B cell (primary cell): ENCODE measurements at places on chromosomes 1 and 21. TPM values are rescaled to one million over a fixed set of nuclear protein-coding genes. Genes with fewer than 3 reads are reported as not detected.
A peak's percentile ranks its signal among the peaks of the same experiment; 100 is the strongest.

Gene PROK1
- total RNA-seq, result not detected in 2 replicates

GRCh38 chr1:179883745-179884138, 1.7 kb downstream of the TOR1AIP1 start:
- DNase-seq, result peak; percentile 70

GRCh38 chr21:20106368-20106767, 891.8 kb upstream of the NCAM2 start:
- DNase-seq, result no peak

DNA sequence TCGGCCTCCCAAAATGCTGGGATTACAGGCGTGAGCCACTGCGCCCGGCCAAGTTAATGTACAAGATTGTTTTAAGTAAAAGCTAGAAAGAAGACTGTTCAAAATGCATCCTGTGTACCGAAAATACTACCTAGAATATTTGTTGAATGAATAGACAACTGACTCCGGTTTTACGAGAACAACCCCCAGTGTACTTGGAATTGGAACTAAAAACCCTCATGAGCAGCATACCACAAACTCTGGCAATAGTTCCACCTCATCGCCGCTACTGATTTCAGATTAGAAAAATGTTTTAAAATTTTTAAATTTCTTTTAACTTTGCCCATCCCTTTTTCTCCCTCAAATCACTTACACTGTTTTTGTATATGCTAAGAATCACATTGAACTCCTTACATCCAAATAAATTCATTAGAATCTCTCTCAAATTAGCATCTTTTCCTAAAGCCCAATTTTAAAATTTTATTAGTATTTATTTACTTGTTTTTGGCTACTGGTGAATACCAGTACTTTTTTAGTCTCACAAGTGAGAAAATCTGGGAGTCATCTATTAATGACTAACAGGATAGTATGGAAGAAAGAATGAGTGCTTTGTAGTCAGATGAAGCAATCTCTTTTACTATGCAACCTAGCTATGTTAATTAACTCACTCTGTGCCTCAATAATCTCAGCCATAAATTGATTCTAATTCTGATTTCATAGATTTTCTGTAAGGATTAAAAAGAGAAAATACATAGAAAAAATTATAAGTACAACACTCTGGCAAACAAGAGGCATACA, 95.1 kb downstream of the GPATCH2 start:
- DNase-seq, result no peak

Gene KLHDC7A
- total RNA-seq, result not detected in 2 replicates

- no peak for DNase-seq
Observed at GRCh38 chr1:209456878-209457277, 126.6 kb upstream of the CAMK1G start.

- no peak for DNase-seq
Observed at GRCh38 chr1:193355178-193355577, 168.8 kb upstream of the B3GALT2 start.

DNA sequence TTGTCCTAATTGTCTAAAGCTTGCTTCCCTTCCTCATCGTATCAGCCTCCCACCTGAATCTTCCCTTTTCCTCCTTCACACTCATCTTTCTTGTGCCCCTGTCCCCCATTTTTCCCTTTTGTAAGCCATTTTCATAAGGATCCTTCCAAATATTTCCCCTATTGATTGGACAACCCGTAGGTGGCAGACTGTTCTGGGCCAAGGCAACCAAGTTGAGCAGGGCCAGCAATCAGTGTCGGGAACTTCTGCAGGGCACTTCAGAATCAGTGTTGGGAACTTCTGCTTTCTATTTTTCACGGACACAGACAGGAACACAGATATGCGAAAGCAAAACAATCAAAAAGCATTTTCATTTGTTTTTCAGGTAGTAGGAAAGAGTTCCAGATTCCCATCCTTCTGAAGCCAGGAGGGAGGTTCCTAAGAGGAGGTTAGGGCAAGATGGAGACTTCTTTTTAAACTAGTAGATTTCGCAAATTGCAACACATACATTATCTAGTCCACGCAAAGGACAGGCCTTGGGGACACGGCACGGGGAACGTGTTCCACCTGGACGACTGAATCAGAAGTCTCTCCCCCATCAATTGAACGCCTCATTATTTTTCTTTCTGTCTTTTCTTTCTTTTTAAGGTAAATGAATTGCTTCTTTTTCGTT, 691 bp upstream of the MPZL1 start:
- DNase-seq, result peak; percentile 75

GRCh38 chr1:168842306-168842705, 113.3 kb upstream of the DPT start:
- no peak for DNase-seq

DNA sequence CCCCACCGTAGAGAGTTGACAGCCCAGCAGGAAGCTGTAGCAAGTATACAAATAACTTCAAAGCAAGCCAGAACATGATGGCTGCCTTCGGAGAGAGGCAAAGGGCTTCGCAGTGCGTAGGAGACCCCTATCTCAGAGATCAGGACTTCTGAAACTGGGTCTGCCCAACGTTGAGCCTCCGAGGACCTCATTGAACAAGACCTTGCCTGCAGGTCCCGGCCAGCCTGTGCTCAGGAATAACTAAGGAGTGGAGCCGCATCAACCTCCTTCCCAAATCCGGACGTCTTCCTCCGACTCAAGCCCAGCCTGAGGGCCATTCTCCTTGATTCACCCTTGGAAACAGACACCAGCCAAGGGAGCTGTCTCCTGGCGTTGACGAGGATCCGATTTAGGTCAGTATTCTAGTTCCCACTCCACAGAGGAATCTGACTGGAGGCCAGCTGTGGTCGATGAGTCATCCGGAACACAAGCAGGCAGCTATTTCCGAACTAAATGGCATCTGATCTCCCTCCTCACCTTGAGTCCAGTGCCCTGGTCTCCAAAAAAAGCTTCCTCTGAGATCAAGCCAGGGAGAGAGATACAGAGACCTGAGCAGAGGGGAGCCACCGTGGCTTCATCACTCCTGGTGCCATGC, 166.5 kb upstream of the COA6 start:
- DNase-seq, result no peak

DNA sequence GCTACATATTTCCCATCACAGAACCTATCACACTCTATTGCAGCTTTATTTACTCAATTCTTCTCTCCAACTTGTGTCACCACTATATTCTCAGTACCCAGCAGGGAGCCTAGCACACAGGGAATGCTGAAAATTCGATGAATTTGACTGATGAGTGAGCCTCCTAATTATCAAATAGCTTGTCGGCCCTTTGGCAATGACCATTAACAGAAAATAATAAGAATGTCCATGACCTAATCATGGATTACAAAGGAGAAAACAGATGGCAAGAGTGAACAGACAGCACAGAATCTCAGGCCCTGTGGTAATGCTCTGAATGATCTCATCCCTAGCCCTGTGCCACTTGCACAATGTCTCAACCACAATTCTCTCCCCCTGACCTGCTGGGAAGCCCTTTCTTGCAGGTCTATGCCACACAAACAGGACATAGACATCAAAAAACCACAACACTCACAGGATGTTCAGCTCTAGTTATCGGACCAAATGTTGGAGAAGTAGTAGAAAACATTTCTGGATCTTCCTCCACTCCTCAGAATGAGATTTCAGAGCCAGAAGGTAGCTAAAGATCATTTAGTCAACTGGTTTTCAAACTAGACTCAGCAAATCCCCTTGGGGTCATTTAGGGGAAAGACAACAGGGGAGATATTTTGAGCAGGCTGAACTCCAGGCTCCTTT, 68.4 kb downstream of the LUZP1 start:
- no peak for DNase-seq

- no peak for DNase-seq
Observed at GRCh38 chr1:72482736-72483413, 200.5 kb upstream of the NEGR1 start.

GRCh38 chr1:110434946-110435345, 16.0 kb upstream of the PROK1 start:
- DNase-seq, result no peak

DNA sequence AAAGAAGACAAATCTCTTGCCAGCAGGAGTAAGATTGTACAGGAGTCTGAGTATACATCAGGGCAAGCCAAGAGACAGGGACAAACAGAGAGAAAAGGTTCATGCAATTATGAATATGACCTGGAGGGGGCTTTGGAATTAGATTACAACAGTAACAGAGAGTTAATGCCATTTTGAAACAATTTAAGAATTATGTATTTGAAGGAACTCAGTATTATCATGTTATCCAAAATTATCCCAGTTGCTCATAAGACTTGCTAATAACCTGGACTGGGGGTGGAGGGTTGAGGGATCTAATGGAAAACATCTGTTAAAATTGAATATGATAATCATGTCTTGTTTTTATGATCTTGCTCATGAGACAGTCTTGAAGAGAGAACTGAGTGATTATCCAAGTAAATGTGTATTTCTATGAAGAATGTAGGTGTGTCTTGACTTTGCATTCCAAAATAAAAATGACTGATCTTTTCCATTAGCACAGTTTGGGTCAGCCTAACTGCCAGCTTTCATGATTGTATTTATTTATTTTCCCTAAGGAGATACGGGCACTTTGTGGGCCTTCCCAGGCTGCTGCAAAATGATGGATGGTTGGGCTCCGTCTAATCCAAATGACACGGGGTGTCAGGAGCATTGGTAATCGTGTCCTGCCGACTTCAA, 117.7 kb downstream of the ERG start:
- no peak for DNase-seq

GRCh38 chr1:159941141-159941540, 4.3 kb downstream of the IGSF9 start:
- no peak for DNase-seq

DNA sequence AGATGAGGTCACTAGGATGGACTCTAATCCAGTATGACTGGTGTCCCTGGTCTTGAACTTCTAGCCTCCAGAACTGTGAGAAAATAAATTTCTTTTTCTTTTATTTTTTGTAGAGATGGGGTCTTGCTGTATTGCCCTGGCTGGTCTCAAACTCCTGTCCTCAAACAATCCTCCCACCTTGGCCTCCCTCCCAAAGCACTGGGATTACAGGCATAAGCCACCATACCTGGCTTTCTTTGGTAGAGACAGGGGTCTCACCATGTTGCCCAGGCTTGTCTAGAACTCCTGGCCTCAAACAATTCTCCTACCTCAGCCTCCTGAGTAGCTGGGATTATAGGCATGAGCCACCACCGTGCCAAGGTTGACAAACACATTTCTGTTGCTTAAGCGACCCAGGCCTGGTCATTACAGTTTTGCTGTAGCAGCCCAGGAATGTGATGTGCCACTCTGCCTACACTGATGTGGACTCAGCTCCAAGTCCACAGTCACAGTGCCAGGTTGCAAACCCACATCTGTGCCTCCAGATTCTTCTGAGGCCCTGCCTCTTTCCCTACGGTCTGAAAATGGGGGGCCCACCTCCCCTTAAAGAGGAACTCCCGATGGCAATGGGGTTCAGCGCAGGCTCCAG, 15.9 kb downstream of the PYCR2 start:
- DNase-seq, result no peak

Gene RGS8
- total RNA-seq, result not detected in 2 replicates

Gene HSF2BP
- total RNA-seq, result 0.49 and 0.83 TPM in 2 replicates

- DNase-seq, result no peak
Observed at GRCh38 chr1:93993731-93994130, 84.5 kb upstream of the GCLM start.

DNA sequence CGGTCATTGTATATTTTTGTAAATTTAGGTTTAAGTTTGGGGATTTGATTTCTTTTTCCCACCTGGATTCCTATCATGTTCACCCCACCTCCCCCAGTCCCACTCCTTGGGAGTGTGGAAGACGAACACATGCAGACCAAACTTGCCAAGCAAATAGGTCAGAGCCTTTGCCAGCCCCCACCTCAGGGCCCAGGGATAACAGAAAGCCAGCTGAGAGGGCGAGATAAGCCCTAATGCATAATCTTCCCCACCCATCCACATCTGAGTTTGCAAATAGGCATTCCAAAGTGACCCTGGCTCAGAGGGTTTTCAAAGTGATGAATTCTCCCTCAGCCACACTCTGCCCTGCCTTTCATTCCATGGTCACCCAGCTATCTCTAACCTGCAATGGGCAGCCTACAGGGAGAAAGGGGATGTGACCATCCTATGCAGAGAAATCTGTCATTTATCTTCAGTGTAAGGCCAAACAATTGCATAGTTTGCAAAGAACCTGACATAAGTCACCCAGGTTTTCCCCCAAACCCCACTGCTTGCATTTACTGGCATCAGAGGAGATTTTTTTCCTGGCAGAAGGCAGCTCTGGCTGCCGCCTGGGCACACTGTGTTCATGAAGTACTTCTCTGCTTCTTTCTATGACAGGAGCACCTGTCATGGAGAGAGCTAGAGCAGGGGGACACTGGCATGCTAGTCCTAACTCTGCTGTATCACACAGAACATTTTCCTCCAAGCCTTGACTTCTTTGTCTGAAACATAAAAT, 69.0 kb upstream of the NFIA start:
- no peak for DNase-seq

Gene GBP2
- total RNA-seq, result 29.2 and 31.9 TPM in 2 replicates

DNA sequence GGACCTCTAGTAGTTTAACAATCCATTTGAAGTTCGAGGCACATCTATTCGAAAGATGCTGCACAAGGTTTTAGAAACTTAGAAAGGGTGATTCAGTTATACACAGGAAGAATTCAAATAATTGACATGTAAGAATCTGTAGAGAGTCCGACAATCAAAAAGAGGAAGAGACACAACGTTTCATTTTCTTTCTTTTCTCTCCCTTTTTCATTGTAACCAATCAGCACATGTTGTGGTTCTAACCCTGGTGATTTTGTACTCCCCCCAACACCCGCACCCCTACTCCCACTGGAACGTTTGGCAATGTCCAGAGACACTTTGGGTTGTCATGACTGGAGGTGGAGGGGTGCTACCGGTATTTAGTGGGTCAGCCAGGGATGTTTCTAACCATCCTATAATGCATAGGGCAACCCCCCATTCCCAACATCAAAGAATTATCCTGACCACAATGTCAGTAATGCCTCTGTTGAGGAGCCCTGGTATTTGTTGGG, 4.9 kb downstream of the TGFB2 start:
- DNase-seq, result peak; percentile 42

- DNase-seq, result no peak
Observed at GRCh38 chr1:228465571-228466146, 21.5 kb upstream of the RNF187 start.

GRCh38 chr1:204132718-204133117, 19.1 kb downstream of the ETNK2 start:
- DNase-seq, result no peak

Gene RNU1-3
- total RNA-seq, result 4,377 and 4,541 TPM in 2 replicates

- no peak for DNase-seq
Observed at GRCh38 chr1:25924454-25924853, 18.2 kb upstream of the STMN1 start.

Gene CFHR2
- total RNA-seq, result not detected in 2 replicates
